ENCODE measurements at places on chromosomes 2 and 18.

DNA sequence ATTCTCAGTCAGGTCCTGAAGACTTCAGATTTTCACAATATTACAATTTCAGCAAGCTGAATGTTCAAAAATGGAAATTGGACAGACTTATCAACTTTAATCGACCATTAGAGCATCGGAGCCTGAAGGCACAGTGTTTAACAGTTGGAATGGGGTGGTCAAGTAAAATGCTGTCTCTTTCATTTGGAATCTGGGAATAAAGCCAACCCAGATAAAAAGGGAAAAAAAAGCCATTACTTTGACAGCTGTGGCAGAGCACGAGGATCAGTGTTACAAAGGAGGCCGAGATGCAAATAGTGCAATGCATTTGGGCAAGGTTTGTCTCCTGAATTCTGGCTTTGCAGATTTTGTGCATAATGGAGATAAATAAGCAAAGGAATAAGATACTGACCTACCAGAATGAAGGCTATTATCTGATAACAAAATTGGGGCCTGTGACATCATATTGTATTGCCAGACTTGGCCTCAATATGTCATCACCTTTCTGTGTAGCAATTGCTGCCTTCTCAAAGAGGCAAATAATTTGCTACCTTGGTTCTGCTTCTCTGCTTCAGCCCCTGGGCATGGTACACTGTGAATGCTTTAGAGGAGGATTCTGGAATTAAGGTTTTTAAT, 277.5 kb upstream of the KLHL29 start:
- no peak for DNase-seq

- DNase-seq, result no peak
These were observed 2.5 kb downstream of the KLF7 start for GRCh38 chr2:207163053-207163755.

- DNase-seq, result no peak
These were observed 832.5 kb upstream of the CHAC2 start for GRCh38 chr2:52934920-52935640.

DNA sequence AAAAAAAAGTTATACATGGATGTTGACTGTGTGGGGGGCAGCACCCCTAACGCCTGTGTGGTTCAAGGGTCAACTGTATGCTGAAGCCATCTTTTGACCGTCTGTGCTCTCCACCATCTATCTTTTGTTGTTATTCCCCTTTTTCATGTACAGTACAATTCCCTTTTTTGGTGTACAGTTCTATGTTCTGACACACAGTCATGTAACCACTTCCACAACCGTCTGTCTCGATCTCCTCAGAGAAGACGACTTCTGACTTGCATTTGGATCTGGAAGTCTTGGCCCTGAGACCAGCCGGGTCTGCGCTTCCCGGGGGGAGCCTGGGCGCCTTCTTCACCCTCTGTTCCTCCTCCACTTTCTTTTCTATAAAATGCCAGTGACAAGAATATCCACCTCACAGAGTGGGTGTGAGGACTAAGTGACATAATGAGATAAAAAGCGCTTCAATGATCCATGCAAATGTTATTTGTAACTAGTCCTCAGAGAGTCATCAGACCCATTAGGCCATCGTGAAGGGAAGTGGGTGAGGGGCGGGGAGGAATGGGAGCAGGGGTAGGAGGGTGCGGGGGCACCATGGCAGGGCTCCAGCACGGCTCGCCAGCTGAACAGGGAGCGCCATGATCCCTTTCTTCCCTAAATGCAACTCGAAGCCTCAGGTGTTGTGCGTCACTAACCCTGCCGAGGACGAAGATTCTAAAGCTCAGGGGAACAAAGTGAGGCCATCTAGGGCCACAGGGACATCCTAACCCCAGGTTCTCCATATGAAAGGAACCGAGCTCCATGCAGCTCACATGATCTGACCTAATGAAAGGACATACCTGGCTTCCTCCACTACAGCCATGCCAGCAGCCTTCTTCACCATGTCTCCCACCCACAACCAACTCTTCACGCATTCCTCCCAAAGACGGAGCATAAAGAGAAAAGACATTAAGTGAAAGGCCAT, 16.6 kb downstream of the ADCY3 start:
- no peak for DNase-seq

DNA sequence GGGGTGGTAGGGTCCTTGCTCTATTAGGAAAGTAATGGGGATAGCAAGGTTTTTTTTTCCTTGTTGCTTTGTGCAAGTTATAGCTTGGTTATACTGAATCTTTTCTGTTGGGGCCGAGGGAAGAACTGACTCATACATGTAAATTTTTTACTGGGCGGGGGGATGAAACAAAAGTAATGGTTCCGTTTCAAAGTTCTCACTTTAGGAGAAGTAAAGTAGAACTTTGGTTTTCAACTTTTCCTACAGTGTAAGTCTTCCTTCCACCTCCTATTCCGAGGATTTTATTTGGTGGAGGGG, 1.1 kb downstream of the AFTPH start:
- no peak for DNase-seq

- DNase-seq, result no peak
These were observed 157.2 kb downstream of the MIB1 start for GRCh38 chr18:21897811-21898210.

- no peak for DNase-seq
These were observed 79.4 kb downstream of the SPRED2 start for GRCh38 chr2:65353046-65353445.

- DNase-seq, result no peak
These were observed 46.2 kb upstream of the ACMSD start for GRCh38 chr2:134792186-134792585.

DNA sequence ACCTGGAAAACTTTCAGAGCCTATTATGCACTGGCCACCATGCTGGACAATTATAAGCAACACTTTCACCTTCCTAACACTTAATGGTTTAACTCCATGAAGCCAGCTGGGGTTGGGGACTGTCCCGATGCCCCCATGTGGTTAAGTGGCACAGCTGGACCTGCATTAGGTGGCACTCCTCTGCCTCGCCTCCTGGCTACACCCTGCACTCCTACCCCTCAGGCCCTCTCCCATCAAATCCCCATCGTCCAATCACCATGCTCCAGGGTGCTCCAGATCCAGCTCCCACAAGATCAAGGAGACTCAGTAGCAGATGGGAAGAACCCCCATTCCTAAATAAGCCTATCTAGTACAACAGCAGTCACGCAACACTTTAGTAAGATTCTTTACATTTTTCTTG, 53.8 kb downstream of the HDLBP start:
- DNase-seq, result no peak

DNA sequence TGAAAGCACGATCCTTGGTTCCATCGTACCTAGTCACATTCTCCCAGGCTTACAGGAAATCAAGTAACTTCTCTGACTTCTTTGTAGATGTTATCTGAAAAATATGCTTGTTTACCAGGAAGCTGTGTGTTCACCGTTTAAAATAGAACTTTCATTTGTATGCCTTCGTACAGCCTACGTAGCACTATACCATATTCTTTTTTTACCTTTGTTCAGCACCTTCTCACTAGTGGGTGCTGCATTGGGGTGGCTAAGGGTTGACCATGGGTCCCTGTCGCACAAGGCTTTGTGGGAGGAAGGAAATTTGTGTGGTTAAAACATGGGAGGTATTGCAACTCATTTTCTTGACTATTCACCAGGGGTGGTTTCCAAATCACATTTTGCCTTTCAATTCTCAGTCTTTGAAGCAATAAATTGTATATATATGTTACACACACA, 16.6 kb downstream of the MALT1 start:
- no peak for DNase-seq

- DNase-seq, result no peak
These were observed 61.3 kb upstream of the SH3RF3 start for GRCh38 chr2:109067631-109068125.

GRCh38 chr2:118683460-118683859, 164.0 kb downstream of the EN1 start:
- DNase-seq, result no peak

- DNase-seq, result no peak
These were observed 51.3 kb downstream of the RMDN2 start for GRCh38 chr2:37976411-37976810.

- no peak for DNase-seq
These were observed 191.8 kb upstream of the SPOPL start for GRCh38 chr2:138309760-138310159.

- DNase-seq, result no peak
These were observed 245.3 kb upstream of the ID2 start for GRCh38 chr2:8436585-8436984.

DNA sequence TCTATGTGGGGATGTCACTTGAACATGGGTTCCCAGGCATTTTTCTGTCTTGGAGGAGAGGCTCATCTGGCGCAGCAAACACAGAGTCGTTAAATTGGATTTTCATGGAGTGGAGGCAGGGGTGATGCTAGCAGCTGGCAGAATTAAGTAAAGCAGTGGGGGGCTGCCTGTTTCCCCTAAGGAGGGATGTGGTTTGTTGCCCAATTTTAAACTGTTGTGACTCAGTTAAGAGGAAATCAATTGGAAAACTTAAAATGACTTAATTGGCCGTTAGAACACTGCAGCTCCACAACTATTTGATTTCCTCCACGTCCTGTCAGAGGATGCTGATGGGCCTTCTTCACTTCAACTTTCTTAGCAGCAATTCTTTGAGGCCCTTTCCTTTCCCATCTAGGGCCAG, 354.1 kb upstream of the ATP5MC3 start:
- no peak for DNase-seq

DNA sequence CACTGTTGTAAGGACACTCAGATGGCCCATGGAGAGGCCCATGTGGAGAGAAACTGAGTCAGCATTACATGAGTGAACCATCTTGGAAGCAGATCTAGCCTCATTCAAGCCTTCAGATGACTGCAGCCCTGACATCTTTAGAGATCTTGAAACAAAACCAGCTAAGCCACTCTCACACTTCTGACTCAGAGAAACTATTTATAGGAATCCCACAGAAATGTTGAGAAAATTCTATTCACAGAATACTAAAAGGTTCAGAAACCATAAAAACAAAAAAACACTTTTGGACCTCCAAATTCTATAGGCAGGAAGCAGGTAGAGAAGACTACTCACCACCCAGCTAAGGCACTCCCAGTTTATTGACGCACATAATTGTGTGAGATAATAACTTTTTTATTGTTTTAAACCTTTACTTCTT, 8.7 kb downstream of the TMEM169 start:
- DNase-seq, result no peak

DNA sequence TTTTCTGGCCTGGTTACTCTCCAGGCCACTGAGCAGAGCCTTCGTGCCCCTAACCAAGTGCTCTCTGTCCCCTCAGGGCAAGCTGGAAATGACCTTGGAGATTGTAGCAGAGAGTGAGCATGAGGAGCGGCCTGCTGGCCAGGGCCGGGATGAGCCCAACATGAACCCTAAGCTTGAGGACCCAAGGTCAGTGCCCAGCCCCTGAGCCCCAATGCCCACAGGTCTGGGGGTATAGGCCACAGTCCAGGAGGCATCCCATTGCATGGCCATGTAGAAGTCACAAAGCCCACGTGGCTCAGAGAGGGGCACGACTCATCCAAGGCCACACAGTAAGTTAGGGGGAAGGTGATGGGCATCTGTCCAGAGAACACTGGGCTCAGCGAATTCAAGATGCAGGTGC, 227.6 kb downstream of the DYSF start:
- no peak for DNase-seq

- no peak for DNase-seq
These were observed 41.5 kb upstream of the CABLES1 start for GRCh38 chr18:23093772-23094171.

DNA sequence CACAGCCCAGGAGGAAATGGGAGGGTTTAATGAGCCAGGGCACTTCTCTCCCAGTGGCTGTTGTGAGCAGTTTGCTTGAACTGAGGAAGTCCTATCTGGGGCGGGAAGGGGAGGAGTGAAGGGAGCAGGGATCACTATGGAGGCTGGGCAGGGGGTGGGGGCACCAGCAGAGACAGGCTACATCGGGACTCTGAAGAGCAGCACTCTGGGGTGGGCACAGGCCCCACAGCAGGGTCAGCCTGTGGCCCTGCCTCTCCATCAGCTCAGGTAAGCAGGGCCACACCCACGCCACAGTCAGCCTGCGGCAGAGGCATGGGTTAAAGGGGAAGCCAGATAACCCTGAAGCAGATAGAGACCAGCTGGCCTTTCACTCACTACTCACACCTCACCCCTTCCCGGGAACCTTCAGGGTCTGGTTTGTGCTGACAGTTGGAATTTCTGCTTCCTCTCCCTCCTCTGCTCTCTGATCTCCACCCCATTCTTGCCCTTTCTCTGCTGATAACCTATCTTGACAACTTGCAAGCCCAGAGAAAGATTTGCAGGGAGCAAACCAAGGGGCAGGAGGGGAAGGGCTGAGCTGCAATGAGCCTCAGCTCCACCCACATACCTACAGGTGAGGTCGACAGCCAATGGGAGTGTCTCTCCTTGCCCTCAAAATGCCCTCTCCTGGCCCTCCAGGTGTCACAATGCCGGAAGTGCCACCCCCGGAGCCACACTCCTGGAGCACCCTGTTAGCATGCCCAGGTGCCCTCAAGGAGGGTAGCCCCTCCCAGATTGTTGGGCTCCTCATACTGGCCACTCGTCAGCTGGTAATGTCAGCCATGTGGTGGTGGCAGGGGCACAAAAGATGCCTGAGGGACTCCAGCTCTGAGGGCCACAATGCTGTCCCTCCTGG, 3.7 kb downstream of the SIGLEC15 start:
- DNase-seq, result no peak

- DNase-seq, result no peak
These were observed 1.5 kb upstream of the PCBP1 start for GRCh38 chr2:70085711-70086277.

DNA sequence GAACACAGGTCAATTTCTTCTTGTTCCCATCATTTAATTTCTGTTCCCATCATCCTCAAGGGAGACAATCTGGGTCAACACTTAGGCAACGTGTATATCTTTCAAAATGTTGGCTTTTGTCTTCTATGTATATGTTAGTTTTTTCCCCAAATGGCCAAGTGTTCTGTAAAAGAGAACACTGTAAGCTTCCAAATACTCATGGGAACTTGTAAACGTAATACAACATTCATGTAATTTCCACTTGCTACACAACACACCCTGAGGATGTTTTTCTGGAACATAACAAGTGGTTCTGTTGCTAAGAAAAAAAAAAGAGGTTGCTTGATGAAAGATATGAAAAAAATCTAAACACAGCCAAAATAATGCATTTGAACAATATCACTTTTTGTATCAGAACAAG, 149.1 kb downstream of the ATAD2B start:
- no peak for DNase-seq

DNA sequence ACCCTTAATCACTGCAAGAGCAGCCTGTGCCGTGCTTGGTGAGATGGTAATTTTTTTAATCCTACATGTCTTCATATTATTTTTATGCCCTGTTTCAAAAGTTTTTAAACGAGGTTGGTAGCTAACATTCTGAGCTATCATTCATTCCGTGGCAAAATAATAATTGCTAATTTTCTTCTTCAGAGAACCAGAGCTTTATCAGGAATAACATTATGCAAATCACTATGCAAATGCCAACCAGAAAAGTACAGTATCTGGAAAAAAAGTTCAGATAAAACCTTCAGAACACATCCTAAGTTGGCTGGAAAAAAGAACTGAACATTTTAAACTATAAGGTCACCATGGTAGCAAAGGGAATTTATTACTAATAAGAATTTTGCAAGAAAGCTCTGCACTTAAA, 165.1 kb upstream of the NABP1 start:
- DNase-seq, result no peak

DNA sequence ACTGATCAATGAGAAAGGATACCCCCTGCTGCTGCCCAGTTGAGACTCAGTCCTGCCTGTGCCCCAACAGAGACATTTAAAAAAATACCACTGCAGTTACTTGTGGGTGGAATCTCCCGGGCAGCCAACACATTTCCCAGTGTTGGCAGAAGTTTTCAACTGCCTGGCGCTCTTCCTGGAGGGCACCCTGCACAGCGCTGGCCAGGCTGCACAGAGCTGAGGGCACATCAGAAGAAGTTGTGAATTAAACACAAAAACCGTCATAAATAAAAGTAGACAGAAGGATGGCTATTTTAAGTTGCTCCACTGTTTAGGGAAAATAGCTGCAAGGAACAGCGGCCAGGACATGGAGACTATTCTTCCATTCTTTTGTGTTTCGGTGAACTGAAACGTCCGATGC, 110.2 kb upstream of the THOC1 start:
- DNase-seq, result peak; percentile 5
